ENCODE measurements at places on chromosomes 3 and 15.

DNA sequence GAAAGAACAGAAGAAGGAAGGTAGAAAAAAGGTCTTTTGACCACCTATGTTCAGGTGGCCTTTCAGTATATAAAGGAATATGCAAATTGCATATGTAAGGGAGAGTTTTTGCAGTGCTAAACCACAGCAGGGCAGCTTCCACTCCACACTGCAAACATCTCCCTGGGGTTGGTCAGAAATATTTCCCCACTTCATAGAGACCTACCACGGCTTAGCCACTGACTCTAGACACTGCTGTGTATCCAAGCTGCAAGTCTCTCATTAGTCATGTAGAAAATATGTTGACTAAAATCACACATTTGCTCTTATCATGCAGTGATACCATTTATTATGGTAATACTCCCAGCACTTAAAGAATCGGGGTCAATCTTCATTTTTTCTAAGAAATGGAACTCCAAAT lies 214.9 kb upstream of the NR2F2 start:
- DNase-seq, result no peak

GRCh38 chr3:126340081-126340511 lies 17.1 kb downstream of the KLF15 start:
- peak; percentile 31 for DNase-seq

- DNase-seq, result no peak
Measured at GRCh38 chr15:49808341-49808740, 187.5 kb downstream of the DTWD1 start.

- DNase-seq, result no peak
Measured at GRCh38 chr3:104519068-104519467, 847.6 kb upstream of the ALCAM start.

- no peak for DNase-seq
Measured at GRCh38 chr3:51353691-51354090, 31.4 kb upstream of the MANF start.

GRCh38 chr3:107271787-107272387 lies 105.4 kb upstream of the CCDC54 start:
- DNase-seq, result no peak

DNA sequence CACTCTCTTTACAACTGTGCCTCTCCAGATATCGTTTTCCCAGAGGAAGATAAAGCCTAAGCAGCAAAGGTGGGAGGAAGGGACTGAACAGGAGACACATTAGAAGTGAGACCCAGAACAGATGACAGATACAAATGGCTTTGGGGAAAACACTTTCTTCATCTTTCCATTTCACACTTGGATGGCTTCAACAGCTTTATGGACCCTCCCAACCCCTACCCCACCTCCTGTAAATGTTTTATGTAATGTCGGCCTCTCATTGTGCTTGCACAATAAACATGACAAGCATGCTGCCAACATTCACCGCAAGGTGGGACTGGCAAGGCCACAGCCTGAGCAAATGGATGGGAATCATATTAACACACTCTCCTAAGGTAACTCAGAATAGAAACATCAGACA lies 1088.6 kb downstream of the TUSC7 start:
- no peak for DNase-seq

DNA sequence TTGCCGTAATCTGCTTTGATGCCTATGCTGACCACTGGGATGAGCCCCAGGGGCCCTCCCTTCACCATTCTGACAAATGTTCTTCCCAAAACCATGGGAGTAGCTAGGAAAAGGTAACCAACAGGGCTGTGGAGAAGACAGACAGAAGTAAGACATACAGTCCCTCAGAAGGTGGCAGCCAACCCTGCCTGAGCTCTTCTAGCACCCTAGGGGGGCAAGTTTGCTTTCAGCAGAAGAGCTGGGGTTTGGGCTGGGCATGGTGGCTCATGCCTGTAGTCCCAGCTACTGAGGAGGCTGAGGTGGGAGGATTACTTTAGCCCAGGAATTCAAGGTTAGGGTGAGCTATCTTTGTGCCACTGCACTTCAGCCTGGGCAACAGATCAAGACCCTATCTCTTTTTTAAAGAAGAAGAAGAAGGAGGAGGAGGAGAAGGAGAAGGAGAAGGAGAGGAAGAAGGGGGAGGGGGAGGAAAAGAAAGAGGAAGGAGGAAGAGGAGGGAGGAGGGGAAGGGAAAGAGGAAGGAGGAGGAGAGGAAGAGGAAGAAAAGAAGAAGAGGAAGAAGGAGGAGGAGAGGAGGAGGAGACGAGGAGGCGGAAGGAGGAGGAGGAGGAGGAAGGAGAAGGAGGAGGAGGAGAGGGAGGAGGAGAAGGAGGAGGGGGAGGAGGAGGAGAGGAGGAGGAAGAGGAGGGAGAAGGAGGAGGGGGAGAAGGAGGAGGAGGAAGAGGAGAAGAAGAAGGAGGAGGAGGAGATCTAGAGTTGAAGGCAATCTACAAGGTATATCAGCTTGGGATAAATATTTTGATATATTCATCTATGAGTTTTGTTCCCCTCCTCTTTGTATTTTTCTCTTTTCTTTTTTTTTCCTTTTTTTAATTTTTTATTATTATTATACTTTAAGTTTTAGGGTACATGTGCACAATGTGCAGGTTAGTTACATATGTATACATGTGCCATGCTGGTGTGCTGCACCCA lies 44.9 kb upstream of the ABHD2 start:
- no peak for DNase-seq

DNA sequence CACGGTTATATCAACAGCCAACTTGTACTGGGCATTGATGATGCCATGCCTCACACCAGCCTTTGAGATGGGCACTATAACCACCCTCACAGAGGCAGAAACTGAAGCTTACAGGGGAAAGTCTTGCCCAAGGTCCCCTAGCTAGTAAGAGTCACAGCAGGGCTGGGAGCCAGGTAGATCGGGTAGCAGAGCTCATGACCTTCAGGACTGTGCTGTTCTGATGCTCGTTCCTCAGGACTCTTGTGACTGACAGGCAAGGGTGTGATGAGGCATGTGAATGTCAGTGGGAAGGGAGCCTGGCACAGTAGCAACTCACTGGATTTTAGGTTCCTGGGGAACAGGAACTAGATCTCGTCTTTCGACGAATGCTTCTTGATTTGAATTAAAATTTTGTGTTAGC lies 65.7 kb downstream of the RLBP1 start:
- DNase-seq, result no peak

DNA sequence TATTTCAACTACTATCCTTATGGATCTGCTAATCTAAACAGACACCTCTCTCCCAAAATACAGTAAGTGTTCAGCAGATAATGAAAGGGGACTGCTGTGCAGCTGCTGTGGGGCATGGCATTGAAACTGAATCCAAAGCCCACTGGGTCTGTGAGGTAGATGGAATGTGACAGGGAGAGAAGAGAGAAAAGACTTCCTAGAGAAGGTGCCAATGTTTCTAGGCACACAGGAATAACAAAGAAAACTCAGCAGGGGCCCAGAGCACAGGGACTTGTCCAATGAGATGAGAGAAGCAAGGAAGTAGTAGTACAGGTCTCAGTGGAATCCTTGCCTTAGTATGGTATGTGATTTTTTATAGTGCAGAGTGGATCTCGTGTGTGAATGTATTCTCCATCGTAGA lies 457.8 kb downstream of the IL5RA start:
- no peak for DNase-seq

GRCh38 chr3:15241341-15241740 lies 35.3 kb downstream of the CAPN7 start:
- no peak for DNase-seq

DNA sequence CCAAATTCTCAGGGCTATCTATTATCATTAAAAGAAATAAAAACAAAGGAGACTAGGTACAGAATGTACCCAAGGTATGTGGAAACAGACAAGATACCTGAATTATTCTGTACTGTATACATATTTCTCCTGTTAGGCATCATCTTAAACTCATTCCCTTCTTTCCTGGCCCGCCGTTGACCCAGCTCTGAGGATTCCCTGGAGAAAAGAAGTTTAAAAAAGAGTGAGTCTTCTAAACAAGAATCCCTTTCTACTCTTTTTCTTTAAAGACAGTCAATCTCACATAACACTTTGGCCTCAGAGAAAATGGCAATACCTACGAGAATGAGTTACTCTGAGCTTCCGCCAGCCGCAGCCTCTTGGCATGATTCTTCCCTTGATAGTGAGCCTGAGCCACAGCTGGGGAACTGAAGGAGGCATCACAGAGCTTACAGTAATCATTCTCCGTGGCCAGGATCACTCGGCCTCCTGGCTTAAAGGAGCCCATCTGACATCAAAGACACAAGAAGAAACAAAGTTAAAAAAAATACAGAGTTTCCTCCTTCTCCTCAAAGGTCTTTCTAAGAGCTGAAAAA lies 44.2 kb downstream of the ZMAT3 start:
- no peak for DNase-seq

DNA sequence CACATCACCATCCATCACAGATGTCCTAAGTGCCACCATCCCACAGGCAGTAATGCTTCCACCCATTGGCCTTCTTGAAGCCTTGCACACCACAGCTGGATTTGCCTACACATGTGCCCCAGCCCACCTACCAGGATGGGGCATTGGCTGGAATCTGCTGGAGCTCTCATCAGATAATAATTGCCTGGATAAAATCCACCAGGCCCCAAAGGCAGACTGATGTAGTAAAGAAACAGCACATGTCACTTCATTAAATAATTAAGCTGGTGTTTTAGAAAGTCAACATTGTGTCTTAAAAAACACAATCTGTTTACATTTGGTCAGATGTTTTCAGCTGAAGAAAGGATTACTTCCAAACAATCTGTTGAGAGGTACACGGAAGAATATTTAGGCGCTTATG lies 229.5 kb downstream of the ATP8B4 start:
- no peak for DNase-seq

Measured in thoracic aorta (tissue), 2 donors.